Right kidney (tissue), 9 donors: ENCODE measurements at places on chromosomes 2 and 18.

- no peak for DNase-seq
Observed at GRCh38 chr18:55579501-55580270, 8.3 kb downstream of the TCF4 start.

DNA sequence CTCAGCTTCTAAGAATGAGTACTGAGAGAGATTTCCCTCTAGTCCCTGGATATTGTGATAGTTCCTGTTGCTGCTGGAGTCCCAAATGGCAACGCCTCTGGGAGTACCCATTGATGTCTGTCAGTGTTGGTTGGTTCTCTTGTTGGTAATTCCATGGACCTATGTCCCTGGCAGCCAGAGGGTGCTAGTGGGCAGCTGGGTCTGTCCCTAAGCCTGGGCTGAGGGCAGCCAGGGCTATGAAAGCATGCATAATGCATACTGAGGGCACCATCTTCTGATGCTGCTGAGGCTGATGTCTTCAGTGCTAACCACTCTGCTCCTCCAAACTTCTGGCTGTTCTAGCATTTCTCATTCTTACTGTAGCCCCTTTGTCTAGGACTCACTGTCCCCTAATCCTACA, 35.9 kb downstream of the NABP1 start:
- no peak for DNase-seq

- DNase-seq, result no peak
Observed at GRCh38 chr2:149819356-149819957, 231.9 kb upstream of the MMADHC start.

- DNase-seq, result no peak
Observed at GRCh38 chr18:44799382-44799906, 118.8 kb downstream of the SETBP1 start.

DNA sequence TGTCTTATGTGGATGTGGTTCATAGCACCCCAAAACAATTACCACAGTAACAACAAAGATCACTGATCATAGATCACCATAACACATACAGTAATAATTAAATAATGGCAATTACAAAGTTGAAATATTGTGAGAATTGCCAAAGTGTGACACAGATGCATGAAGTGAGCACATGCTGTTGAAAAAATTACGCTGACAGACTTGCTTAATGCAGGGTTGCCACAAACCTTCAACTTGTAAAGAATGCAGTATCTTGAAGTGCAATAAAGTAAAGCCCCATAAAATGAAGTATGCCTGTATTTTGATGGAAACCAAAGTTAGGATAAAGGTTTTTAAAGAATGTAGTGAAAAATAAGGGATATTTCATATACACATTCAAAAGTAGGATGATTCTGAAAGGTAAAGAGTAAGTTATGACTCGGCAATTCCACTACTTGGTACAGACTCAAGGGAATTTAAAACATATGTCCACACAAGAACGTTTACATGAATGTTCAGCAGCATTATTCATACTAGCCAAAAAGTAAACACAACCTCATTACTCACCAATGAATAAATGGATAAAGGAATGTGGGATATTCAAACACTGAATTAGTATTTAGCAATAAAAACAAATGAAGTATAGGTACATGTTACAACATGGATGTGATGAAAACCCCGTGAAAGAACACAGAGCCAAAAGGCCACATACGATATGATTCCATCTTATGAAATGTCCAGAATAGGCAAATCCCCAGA, 61.6 kb downstream of the SCN9A start:
- no peak for DNase-seq

- DNase-seq, result no peak
Observed at GRCh38 chr18:34951625-34952379, 89.4 kb upstream of the MAPRE2 start.

GRCh38 chr2:150486539-150487484, 655 bp downstream of the RND3 start:
- peak; percentile 76 for DNase-seq

GRCh38 chr2:74186038-74186437, 7.4 kb upstream of the MOB1A start:
- DNase-seq, result no peak

GRCh38 chr2:25430556-25430955, 88.8 kb upstream of the DNMT3A start:
- no peak for DNase-seq

DNA sequence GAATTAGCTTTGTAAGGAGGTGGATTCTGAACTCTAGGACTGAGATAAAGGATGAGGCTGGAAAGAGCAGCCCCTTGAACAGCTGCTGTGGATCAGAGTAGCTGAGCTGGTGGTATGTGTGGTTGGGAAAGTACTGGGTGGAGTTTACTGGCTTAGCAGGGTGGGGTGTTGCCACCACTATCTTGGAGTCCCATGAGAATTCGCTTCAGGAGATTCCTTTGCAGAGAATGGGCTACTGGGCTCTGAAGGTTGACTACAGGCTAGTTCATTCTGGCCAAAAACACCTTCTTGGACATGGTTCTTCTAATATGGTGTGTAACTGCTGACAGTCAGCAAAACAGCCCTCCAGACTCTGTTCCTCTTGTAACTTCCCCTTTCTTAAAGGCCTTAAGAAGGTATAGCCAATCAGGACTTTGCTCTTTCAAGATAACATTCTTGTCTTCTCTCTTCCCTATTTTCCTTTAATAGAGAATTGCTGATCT, 52.7 kb downstream of the TET3 start:
- DNase-seq, result no peak

DNA sequence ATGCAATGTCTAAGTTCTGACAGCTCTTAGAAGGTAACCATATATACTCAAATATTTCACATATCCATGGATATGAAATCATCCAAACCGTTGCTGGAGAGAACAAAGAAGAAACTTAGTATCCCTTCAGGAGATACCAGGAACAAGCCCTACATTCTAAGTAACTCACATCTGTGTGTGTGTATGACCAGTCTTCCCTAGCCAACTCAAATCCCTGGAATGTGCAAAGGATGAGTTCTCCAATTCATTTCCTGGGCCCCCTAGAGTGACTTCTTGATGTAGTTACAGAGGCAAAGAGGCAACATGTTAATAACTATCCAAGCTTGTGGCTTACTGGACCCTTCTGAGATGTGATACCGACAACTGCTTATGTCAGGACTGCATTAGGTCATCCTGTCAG, 20.1 kb downstream of the TPGS2 start:
- DNase-seq, result no peak

- DNase-seq, result no peak
Observed at GRCh38 chr2:158407031-158407430, 49.5 kb downstream of the CCDC148 start.

DNA sequence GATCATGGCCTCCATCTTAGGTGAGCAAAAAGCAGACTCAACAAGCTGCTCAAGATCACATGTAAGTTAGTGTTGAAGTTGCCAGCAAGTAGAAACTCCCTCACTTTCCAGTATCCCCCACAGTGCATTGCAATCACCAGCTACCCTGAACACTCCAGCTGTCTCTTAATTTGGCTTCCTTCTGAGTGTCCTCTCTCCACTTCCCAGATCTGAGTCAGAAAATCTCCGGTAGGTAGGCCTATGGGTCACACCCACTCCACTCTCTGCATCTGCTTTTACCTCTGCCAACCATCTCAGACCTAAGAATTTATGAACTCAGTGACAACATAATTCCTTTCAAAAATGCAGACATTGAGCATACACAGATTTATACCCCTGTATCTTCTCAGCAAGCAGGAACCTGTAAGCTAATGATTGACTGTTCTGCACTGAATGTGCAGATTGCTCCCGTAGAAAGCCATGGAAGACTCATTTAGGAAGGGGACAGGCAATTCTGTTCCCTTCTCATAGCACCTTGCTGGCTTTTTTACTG, 656.9 kb downstream of the EPHA4 start:
- no peak for DNase-seq

DNA sequence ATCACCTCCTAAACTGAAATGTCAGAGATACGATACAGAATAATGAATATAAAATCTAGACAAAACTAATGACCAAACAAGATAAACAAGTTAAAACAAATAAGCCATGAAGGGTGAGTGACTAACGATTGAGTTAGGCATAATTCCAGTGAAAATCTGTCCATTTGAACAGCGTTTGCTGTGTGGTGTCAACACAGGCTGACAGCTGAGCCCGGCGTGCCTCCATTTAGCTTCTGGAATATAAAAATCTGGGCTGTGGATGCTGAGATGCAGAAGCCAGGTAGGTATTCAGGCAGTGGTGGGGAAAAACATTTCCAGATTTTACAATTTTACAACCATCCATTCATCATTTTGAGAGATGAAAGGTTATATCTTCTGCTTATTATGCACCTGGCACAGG, 2041.4 kb upstream of the CELF4 start:
- no peak for DNase-seq

DNA sequence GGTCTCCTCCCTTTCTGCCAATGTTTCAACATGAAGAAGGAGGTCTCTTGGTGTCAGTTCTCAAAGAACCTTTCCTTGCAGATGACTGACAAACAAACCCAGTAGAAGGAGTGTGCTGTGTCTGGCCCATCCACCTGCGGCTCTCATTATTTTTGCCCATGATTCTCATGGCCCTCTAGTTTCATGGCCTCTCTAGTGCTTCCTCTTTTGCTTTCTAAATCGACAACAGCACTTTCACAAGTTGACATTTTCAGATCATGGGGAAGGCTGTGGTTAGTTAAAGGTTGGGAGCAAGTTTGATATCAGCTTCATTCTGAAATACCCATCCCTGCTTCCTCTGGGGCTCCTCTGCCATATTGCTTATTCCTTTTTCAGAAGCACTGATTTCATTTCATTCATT, 805.2 kb downstream of the SLC4A3 start:
- DNase-seq, result no peak

- DNase-seq, result peak; percentile 16
Observed at GRCh38 chr18:59357928-59358327, 1.1 kb downstream of the LMAN1 start.
